ENCODE measurements at places on chromosomes 6 and 20.
A peak's percentile ranks its signal among the peaks of the same experiment; 100 is the strongest.

GRCh38 chr20:5492937-5493336 lies 176.2 kb upstream of the PROKR2 start:
- no peak for DNase-seq

DNA sequence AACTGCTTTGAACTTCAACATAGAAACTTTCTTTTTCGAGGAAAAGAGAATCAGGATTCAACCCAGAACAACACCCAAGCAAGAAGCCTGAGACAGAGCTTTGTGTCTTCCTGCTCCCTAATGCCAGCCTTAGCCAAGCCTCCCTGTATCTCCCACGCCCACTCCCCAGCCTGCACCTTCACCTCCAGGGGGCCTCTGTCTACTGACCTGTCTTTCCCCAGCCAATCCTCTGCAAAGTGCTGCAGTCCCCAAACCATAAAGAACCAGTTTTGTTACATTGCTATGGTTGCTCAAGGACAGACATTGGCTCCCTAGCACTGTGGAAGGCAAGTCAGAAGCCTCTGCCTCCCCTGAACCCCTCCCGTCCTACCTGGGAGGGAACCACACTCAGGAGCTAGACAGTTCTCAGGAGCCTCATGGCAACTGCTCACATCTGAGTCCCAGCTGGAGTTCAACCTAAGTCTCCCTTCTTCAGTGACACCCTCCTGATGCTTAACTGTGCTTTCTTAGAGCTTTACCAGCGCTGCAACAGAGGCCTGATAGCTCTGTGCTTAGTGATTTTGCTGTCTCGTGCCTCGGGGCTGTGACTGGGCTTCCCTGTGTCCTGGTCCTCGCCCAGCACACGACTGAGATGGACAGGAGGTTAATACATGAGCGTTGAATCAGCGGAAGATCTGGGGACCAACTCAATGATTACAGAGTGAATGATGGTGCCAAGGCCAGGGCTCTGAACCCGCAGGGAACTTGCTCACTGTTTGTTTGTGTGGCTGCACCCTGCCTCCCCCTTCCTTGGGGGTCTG lies 101.5 kb upstream of the DUSP22 start:
- DNase-seq, result no peak

DNA sequence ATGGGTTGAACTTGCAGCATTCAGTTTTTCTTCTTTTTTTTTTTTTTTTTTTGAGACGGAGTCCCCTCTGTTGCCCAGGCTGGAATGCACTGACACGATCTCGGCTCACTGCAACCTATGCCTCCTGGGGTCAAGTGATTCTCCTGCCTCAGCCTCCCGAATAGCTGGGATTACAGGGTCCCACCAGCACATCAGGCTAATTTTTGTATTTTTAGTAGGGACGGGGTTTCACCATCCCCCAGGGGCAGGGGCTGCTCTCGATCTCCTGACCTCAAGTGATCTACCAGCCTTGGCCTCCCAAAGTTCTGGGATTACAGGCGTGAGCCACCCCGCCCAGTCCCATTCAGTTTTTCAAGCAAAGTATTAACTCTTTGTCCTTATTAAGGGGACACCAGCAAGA lies 117.6 kb upstream of the PRSS16 start:
- DNase-seq, result no peak

DNA sequence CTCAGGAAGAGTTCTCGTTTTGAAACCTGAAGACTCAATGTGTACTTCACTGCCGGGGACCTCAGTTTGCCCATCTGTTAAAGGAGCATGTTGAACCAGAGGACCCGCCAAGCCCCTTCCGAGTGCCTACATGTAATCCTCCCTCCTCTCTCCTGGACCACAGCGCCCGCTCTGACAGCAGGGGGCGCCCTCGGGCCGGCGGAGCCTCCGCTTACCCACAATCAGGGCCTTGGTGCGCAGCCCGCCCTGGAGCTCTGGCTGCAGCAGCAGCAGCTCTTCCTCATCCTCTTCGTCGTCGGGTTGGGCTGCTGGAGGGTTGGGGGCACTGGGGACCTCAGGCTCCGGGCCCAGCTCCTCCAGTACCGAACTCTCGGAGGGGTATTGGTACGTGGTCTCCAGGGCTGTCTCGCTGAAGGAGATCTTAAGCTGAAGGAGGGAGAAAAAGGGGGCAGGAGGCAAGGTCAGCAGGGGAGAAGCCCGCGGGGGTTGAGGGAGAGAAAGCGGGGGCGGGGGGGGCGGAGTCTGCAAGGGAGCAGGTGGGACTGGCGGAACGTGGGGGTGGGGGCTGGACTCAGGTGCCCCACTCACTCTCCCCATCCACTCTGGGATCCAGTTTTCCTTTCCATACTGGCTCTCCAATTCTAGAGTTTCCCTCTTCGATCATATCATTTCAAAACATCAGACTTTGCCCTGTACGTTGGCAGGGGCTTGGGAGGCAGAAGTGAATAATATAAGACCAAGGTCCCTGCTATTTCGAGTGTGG lies 6.3 kb upstream of the DHX16 start:
- DNase-seq, result peak; percentile 63

GRCh38 chr6:71887006-71887743 lies 825 bp downstream of the RIMS1 start:
- DNase-seq, result no peak

DNA sequence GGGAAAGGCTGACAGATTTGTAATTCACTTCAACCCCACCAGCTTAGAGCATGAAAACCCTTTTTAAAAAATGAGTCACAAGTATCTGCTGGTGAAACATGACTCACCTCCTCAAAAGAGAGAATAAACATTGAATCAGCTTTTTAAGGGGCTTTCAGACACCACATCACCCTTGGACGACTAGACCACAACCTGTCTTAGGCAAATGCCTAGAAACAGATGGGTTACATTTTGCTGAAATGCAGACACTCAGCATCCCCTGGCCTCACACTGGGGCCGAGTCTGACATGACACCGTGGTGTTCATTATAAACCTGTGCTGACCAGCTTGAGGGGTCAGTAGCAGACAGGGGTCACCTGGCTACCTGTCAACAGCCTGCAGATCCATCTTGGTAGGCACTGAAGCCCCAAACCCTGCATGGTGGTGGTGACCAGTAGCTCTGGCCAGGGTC lies 175.3 kb upstream of the CST7 start:
- no peak for DNase-seq

DNA sequence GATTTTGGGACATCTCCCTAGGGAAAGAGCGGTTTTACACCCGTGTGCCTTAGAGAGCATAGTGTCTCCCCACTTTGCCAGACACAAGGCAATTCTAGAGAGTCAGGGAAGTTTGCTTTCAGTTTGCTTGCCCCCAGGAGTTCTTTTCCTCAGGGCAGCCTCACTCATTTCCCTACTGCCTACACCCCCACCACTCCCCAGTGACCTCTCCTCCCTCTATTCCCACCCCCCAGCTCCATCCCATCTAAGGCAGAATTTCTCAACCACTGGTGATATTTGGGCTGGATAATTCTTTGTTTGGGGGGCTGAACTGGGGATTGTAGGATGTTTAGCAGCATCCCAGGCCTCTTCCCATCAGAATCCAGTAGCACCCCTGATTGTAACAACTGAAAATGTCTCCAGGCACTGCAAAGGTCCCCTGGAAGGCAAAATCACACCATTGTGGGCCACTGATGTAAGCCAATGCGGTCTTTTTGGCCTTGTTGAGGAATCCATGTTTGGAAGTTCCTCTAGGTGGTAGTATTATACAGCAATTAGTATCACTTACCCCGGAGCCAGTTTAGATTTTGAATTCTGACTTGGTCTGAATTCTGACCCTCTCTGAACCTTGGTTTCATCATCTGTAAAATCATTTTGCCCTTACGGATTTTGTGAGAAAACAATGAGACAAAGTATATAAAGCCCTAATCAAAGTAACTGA lies 1.3 kb downstream of the EPPIN start:
- peak; percentile 9 for DNase-seq

DNA sequence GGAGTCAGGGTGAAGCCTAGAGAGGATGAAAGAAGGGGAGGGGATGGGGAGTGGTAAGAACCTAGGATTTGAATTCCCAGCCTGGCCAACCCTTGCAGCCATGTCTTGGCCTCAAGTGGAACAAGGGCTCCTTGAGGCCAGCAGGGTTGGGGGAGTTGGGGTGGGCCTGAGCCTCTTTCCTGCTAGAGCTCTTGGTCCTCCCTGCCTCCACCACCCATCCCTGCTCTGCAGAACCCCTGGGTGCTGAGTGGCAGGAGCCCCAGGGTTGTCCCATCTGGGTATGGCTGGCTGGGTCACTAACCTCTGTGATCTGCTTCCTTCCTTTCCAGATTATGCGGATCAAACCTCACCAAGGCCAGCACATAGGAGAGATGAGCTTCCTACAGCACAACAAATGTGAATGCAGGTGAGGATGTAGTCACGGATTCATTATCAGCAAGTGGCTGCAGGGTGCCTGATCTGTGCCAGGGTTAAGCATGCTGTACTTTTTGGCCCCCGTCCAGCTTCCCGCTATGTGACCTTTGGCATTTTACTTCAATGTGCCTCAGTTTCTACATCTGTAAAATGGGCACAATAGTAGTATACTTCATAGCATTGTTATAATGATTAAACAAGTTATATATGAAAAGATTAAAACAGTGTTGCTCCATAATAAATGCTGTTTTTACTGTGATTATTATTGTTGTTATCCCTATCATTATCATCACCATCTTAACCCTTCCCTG lies 8.3 kb downstream of the VEGFA start:
- no peak for DNase-seq

GRCh38 chr6:4698901-4699659 lies 77.1 kb upstream of the CDYL start:
- peak; percentile 89 for DNase-seq

DNA sequence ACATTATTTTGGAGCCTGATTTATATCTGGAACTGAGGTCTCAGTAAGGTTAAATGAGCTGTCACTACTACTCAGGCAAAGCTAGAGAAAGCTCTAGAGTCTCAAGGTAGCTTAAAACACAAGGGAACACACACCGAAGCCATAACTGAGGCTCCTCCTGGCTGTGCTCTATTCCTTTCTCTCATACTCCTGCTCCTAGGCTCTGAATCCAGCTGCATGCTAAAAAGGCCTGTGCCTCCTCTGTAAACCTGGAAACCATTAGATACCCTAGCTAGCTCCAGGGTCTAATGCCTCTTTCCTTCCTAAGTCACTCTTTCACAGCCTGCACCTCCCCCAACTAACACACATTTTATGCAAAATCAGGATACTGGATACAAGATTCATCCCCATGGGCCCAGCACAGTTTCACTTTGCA lies 17.1 kb downstream of the RIPOR2 start:
- no peak for DNase-seq

- no peak for DNase-seq
Observed at GRCh38 chr6:154738551-154738961, 5.3 kb downstream of the SCAF8 start.

Data from NCI-H2029 (cell line).